ENCODE measurements at places on chromosomes 5 and 9.

DNA sequence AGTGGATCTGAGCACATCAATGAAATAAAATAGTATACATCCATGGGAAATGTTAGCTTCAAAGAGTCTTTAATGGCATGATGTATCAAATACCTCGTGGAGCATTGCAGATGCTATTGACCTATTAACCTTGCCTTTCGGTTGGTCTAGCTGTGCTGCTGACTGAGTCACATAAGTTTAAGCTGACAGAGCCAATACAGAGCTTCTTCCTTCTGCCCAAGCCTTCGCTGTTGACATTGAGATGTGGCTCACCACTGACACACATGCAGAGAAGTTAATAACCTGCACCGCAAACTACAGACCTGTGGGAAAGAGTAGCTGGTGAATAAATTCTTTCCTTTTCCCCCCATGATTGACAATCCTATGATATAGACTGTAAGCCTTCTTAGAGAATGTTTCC, 78.2 kb downstream of the LURAP1L start:
- H3K36me3 ChIP-seq = no peaks in the 10 kb centered on the region
- H3K27me3 ChIP-seq = no peaks in the 10 kb centered on the region
- no peak overlapping the region for H3K4me3 ChIP-seq
- no peak for DNase-seq
- H3K27ac ChIP-seq = no peak overlapping the region

GRCh38 chr9:135498381-135499126, 1.9 kb upstream of the MRPS2 start:
- no peaks in the 10 kb centered on the region for H3K27me3 ChIP-seq
- H3K27ac ChIP-seq = no peak overlapping the region
- DNase-seq = no peak

GRCh38 chr9:69325409-69326212, 596 bp downstream of the ENTREP1 start:
- H3K27ac ChIP-seq = no peak overlapping the region
- peak overlapping the region; percentile 59 for H3K4me3 ChIP-seq
- no peaks in the 10 kb centered on the region for H3K36me3 ChIP-seq

GRCh38 chr5:173880306-173880985, 7.7 kb upstream of the CPEB4 start:
- H3K4me1 ChIP-seq = peaks cover 20% of the 10 kb centered on the region
- H3K36me3 ChIP-seq = peaks cover 7% of the 10 kb centered on the region
- no peak overlapping the region for H3K4me3 ChIP-seq
- DNase-seq = no peak

DNA sequence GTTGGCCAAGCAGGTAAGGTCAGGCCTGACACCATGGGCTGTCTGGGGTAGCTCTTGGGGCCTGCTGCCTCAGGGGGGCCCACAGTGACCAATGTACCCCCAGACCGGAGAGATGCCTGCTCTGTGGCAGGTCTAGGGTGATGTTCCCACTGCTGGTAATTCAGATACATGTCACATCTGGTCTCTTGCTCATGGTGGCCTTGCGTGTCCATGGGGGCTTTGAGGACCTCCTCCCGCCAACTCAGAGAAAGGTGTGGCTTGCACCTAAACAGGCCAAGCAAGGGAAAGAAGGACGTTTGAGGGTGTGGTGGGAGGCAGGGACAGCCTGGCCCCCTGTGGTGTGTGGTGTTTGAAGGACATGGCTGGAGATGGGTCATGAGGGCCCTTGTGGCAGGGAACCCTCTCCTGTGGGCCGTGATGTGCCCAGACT, 75.2 kb downstream of the PHF2 start:
- peaks cover 21% of the 10 kb centered on the region for H3K36me3 ChIP-seq
- no peak for DNase-seq
- H3K4me1 ChIP-seq = no peaks in the 10 kb centered on the region

GRCh38 chr5:139635606-139636206, 12.4 kb upstream of the CXXC5 start:
- H3K4me1 ChIP-seq = peaks cover 60% of the 10 kb centered on the region
- peak overlapping the region; percentile 100 for H3K27ac ChIP-seq
- no peaks in the 10 kb centered on the region for H3K36me3 ChIP-seq
- H3K4me3 ChIP-seq = peak overlapping the region; percentile 90
- peak; percentile 60 for DNase-seq

DNA sequence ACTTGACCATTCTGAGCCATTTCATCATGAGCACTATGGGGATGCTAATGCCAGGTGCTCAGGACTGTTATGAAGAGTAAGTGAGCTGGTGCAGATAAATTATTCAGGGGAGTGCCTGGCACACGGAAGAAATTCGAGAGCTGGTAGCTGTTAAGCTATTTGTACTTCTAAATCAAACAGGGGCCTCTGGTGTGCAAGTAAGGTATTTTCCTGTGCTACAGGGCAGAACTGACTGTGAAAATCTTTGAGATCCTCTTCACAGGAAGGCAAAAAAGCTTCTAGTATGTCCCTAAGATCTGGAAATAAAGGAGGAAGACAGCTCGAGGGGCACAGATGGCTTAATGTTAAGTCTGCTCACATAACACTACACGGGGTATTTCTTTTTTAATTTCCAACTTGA, 106.3 kb upstream of the SPOCK1 start:
- no peaks in the 10 kb centered on the region for H3K4me1 ChIP-seq
- no peak overlapping the region for H3K4me3 ChIP-seq
- H3K27ac ChIP-seq = no peak overlapping the region
- DNase-seq = no peak
- no peaks in the 10 kb centered on the region for H3K36me3 ChIP-seq
- H3K27me3 ChIP-seq = peaks cover 63% of the 10 kb centered on the region

DNA sequence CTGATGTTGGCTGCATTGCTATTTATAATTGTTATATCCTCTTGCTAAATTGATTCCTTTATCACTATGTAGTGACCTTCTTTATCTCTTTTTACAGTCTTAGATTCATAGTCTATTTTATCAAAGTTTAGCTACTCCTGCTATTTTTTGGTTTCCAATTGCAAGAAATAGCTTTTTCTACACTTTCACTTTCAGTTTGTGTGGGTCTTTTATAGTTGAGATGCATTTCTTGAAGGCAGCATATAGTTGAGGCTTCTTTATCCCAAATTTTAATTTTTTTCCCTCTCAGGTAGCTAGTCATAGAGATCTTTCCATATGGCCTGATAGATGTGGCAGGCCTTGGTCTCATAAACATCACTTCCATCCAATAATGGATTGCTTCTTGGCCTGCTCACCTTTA, 228.5 kb downstream of the COMMD10 start:
- no peak overlapping the region for H3K4me3 ChIP-seq
- no peaks in the 10 kb centered on the region for H3K27me3 ChIP-seq
- H3K36me3 ChIP-seq = peaks cover 68% of the 10 kb centered on the region
- no peaks in the 10 kb centered on the region for H3K4me1 ChIP-seq
- no peak overlapping the region for H3K27ac ChIP-seq

DNA sequence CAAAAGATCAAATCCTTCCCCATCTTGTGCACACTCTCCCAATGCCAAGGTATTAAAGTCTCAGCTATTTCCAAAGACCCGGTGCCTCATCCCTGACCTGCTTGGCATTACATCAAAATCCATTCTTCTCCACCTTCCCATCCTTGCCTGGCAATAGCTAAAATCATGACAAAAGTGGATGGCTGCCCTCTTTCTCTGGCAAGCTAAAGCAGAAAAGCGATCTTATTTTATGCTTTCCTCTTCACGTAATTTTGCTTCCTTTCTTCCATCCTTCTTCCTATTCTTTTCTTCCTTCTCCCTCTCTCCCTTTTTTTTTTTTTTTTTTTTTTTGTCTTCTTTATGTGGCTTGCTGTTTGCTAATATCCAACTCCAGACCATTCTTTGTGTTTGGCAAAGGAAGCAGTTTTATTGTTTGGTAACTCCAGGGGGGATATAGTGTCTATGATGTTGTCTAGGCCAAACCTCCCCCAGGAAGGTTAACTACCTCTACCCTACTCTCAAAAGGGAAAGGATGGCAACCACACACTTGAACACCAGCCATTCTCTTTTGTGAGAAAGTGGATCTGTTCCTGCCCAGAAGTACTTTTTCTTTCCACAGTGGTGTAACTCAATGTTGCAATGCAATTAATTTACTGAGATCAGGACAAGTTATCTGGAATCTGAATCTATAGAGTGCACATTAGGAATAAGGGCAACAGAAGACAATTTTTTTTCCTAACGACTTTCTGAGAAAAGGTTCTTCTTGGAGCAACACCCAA, 120.9 kb upstream of the TMEM161B start:
- no peak overlapping the region for H3K4me3 ChIP-seq
- no peak overlapping the region for H3K27ac ChIP-seq
- peaks cover 16% of the 10 kb centered on the region for H3K27me3 ChIP-seq
- no peaks in the 10 kb centered on the region for H3K4me1 ChIP-seq

GRCh38 chr9:134320126-134320867, 6.0 kb upstream of the RXRA start:
- H3K27ac ChIP-seq = no peak overlapping the region
- H3K27me3 ChIP-seq = no peaks in the 10 kb centered on the region
- H3K4me1 ChIP-seq = peaks cover 8% of the 10 kb centered on the region
- H3K4me3 ChIP-seq = no peak overlapping the region

- H3K4me3 ChIP-seq = no peak overlapping the region
- H3K4me1 ChIP-seq = no peaks in the 10 kb centered on the region
- H3K27ac ChIP-seq = no peak overlapping the region
- no peaks in the 10 kb centered on the region for H3K27me3 ChIP-seq
Measured at GRCh38 chr9:118455259-118455658, 751.1 kb downstream of the TLR4 start.

- H3K4me1 ChIP-seq = peaks cover 13% of the 10 kb centered on the region
- peak overlapping the region; percentile 18 for H3K4me3 ChIP-seq
- H3K36me3 ChIP-seq = no peaks in the 10 kb centered on the region
- no peak overlapping the region for H3K27ac ChIP-seq
- no peaks in the 10 kb centered on the region for H3K27me3 ChIP-seq
- no peak for DNase-seq
Measured at GRCh38 chr9:89710697-89711096, 105.9 kb downstream of the GADD45G start.

DNA sequence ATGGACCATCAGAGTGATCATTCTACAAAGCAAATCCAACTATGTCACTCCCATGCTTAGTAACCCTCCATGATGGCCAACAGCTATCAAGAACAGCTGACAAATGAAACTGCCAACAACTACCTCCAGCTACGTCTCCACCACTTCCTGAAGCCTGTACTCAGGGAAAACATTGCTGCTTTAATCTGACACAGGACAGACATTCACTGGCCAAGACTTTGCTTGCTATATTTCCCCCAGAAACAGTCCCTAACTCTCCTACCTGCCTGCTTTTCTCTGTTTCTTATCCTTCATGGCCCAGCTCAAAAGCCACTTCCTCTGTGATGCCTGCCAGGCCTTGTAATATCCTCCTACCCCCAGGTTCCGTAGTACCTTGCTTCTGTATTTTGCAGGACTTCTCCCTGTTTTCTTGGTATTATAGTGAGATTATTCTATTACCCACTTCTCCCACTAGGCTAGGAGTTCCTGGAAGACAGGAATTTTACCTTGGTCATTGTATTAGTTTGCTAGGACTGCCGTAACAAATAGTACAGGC, 14.7 kb upstream of the RAB14 start:
- DNase-seq = no peak
- H3K4me1 ChIP-seq = peaks cover 27% of the 10 kb centered on the region
- no peaks in the 10 kb centered on the region for H3K27me3 ChIP-seq
- peaks cover 15% of the 10 kb centered on the region for H3K36me3 ChIP-seq
- no peak overlapping the region for H3K4me3 ChIP-seq

- DNase-seq = no peak
- H3K4me3 ChIP-seq = no peak overlapping the region
- peak overlapping the region; percentile 15 for H3K27ac ChIP-seq
- H3K36me3 ChIP-seq = no peaks in the 10 kb centered on the region
Measured at GRCh38 chr5:160233215-160233614, 3.9 kb downstream of the FABP6 start.

DNA sequence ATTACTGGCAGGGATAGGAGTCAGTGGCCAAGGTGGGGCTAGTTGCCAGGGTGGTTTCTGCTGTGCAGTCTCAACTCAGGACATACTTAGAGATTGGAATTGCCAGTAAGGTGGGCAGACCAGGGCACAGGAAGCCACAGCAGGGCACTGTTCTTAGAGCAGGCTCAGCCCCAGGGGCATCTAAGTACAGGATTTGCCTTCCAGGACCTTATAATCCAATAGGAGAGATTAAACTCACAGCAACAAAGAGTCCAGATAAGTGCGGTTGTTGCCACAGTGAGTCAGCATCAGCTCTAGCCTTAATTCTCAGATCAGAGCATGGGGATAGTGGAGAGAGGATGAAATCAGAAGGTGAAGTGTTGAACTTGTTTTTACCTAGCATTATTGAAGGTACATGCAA, 265.8 kb upstream of the TRPC7 start:
- H3K4me3 ChIP-seq = no peak overlapping the region
- no peaks in the 10 kb centered on the region for H3K4me1 ChIP-seq
- H3K27me3 ChIP-seq = no peaks in the 10 kb centered on the region
- no peaks in the 10 kb centered on the region for H3K36me3 ChIP-seq
- no peak for DNase-seq

DNA sequence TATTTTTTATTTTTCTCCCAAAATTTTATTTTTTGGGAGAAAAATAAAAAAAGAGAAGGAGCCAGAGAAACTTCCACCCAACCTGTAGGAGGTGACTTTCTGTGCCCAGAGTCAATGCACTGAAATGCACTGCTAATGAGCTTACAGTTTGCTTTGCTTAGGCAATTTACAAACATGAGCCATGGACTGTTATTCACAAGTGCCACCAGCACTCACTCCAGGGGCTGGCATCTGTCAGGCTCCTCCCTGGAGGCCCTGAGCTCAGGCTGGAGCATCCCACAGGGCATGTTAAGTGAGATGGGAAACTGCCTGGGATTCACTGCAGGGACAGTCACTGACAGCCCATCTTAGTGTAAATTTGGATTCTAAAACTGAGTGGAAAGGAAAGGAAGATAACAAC, 74.9 kb downstream of the FANCC start:
- H3K27me3 ChIP-seq = no peaks in the 10 kb centered on the region
- no peak overlapping the region for H3K4me3 ChIP-seq
- DNase-seq = no peak
- H3K27ac ChIP-seq = no peak overlapping the region

- H3K4me3 ChIP-seq = no peak overlapping the region
- DNase-seq = no peak
- H3K27me3 ChIP-seq = peaks cover 8% of the 10 kb centered on the region
- no peaks in the 10 kb centered on the region for H3K36me3 ChIP-seq
Measured at GRCh38 chr5:394671-395155, 48.3 kb upstream of the EXOC3 start.

- DNase-seq = no peak
- H3K4me1 ChIP-seq = no peaks in the 10 kb centered on the region
- H3K27ac ChIP-seq = no peak overlapping the region
Measured at GRCh38 chr5:94841598-94842322, 223.3 kb downstream of the SLF1 start.

DNA sequence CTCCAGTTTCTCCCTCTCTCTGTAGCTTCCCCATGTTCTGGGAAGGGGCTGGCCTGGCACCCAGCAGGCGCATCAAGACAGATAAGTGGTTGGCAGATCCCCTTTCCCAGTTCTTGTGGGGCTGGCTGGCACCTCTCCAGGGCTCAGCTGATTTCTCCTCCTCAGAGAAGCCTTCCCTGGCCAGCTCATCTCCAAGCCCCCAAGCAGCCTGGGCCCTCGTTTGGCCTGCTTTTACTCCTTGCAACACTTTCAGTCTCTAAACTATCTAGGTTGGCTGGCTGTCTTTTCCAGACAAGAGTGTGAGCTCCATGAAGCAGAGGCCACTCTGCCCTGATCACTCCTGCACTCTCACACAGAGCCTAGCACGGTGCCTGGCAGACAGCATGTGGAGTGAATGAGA, 13.5 kb downstream of the MACROH2A1 start:
- no peak for DNase-seq
- H3K4me3 ChIP-seq = no peak overlapping the region
- peaks cover 27% of the 10 kb centered on the region for H3K36me3 ChIP-seq
- H3K27ac ChIP-seq = peak overlapping the region; percentile 58

GRCh38 chr5:36060420-36060887, 6.2 kb downstream of the UGT3A2 start:
- no peaks in the 10 kb centered on the region for H3K36me3 ChIP-seq
- DNase-seq = no peak
- H3K4me3 ChIP-seq = no peak overlapping the region

Data from naive B cell (primary cell).